ENCODE measurements at places on chromosomes 6 and 20.

DNA sequence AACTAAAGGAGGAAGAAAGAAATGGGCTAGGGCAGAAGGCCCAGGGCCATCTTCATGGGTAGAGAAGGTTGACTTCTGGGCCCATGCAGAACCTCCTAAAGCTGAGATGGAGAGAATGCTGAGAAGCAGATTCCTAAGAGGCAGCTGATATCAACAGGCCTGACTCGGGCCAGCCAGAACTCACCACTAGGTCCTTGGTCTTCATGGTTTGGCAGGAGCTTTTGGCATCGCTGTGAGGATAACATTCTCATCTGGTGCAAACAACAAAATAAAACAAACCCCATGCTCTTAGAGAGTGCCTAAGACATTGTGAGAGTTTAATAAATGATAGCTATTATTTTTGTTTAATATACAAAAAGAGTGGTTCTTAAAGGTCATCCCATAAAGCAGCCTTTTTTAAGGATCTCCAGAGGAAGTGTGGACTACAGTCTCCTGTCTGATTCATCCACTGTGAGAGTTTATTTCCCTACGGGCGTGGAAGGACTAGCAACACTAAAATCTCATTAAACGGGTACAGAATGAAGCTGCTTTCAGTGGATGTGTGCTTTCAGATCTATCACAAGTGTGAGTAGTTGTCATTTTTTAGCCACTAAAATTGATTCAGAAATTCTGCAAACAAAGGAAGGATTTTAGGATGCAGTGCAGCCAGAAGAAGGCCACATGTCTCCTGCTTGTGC lies 160.0 kb downstream of the PLCB4 start:
- DNase-seq: no peak

DNA sequence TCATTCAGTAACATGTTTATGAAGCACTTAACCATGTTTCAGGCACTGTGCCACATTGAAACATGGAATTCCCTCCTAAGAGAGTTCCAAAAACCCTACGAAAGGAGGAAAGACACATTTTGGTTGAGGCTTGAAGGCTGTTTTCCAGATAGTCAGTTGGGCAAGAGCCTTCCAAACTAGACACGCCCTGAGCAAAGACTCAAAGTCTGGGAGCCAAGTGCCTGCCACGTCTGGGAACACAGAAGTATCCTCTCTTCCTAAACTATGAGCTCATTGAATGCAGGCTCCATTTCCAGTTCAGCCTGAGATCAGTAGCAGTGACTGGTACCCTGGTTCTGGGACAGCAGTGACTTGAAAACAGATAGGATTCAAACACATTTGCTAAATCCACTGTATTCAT lies 74.5 kb upstream of the FAM8A1 start:
- DNase-seq: no peak

DNA sequence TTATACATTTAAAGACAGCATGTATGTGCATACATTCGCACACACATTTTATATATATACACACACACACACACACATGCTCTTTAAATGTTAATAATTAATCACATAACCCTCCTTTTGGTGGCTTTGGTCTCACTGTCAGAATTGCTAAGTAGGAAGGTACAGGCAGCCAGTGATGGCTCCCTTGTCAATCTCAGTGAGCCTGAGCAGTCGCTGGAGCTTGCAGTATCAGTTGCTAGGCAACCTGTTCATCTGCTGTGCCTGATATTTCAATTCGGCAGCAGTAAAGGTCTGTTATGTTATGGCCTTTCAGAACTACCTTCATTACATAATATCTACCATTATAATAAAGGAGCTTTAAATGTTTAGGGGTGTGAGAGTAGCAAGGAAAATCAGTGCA lies 374.3 kb downstream of the LMBRD1 start:
- DNase-seq: no peak

- peak; percentile 8 for DNase-seq
These were observed 54.1 kb downstream of the MYH7B start for GRCh38 chr20:35009665-35010328.

GRCh38 chr20:46694484-46694883 lies 5.2 kb upstream of the TP53RK start:
- DNase-seq: no peak

DNA sequence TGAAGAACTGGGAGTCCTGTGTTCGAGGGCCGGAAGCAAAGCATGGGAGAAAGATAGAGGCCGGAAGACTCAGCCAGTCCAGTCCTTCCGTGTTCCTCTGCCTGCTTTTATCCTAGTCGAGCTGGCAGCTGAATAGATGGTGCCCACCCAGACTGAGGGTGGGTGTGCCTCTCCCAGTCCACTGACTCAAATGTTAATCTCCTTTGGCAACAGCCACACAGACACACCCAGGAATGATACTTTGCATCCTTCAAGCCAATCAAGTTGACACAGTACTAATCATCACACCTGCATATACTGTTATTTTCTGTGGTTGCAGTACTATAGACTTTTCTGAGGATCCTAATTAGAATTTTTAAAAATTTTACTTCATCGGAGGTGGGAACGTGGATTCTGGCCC lies 21.3 kb downstream of the PCMTD2 start:
- DNase-seq: no peak

DNA sequence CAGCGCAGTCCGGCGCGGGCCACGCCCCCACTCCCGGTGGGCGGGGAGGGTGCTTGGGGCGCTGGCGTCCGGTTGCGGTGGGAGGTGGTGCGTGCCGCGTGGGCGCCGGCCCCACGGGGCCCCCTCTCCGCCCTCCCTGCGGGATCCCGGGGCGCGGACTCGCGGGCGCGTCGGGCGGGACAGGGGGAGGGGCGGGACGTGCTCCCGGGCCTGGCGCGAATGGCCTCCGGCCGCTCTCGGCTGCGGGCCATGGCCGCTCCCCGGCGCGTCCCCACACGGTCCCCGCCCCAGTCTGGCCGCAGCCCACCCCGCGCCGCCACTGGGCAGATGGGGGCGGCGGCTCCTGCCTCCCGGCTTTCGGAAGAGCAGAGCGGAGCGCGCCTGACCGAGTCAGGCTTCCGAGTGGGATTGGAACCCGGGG lies 771 bp upstream of the PPP1R3G start:
- DNase-seq: peak; percentile 64
